ENCODE measurements at places on chromosomes 2 and 18. TPM values are rescaled to one million over a fixed set of nuclear protein-coding genes. Genes with fewer than 3 reads are reported as not detected.

Gene ST8SIA3
- not detected for total RNA-seq

Gene LBH
- 34.4 TPM for total RNA-seq

Gene AQP12B
- not detected for total RNA-seq

Gene CYP26B1
- 0.55 TPM for total RNA-seq

Gene CFAP65
- total RNA-seq = not detected

Gene IL37
- total RNA-seq = 1.7 TPM

Gene ZC3H6
- total RNA-seq = 10.0 TPM

Gene SLC66A3
- 17.4 TPM for total RNA-seq

Gene ADRA2B
- 0.55 TPM for total RNA-seq

Gene LIPG
- 30.9 TPM for total RNA-seq

Gene ZNF512
- 40.6 TPM for total RNA-seq

Gene INO80C
- 23.9 TPM for total RNA-seq
